ENCODE measurements at places on chromosomes 11 and 22.

DNA sequence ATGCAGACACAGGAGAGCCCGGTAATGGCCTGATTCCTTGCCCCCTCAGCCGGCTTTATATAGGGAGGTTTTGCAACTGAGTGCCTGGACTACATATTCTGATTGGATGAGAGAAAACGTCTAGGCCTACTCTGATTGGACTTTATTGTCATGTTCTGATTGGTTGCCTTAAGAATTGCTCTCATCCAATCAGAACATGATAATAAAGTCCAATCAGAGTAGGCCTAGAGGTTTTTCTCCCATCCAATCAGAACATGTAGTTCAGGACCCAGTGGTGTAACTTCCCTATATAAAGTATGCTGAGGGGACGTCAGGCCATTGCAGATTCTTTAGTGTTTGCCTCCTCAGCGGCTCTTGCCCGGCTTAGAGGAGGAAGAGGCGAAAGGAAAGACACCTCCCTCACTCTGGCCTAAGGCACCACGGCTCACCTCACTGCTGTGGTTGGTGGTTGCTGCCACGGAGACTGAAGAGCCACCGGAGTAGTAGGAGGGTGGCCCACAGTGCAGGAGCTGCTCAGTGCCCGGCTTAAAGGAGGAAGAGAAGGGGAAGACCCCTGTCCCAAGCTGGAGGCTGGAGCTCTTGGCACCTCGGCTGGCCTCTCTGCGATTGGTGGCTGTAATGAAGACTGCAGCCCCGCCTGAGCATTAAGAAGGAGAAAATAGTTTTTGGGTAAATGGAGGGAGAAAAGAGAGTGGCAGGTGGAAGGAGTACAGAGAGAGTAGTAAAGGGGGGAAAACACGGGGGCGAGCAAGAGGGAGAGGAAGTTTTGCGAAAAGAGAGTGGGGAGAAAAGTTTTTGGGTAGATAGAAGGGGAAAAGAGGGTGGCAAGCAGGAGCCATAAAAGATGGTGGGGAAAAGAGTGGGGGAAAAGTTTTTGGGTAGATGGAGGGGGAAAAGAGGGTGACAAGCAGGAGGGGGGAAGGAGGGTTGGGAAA lies 116.7 kb upstream of the SERPIND1 start:
- DNase-seq = no peak

DNA sequence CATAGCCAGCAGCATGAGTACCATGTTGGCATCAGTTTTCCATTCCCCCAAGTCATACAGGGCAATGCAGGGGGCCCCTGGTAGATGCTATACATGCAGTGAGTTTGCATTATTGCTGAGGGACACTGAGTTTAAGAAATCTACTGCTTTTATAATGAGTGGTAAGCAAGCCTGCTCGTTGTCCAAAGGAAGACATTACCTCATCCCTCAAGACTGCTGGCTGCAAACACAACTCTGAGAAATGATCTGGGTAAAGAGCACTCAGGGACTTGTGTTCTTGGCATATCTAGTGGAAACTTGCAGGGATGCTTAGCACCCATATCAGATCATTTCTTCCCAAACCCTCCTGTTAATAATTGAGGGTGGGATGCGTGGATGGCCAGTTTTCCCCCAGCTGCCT lies 77.9 kb downstream of the CWC15 start:
- DNase-seq = no peak

DNA sequence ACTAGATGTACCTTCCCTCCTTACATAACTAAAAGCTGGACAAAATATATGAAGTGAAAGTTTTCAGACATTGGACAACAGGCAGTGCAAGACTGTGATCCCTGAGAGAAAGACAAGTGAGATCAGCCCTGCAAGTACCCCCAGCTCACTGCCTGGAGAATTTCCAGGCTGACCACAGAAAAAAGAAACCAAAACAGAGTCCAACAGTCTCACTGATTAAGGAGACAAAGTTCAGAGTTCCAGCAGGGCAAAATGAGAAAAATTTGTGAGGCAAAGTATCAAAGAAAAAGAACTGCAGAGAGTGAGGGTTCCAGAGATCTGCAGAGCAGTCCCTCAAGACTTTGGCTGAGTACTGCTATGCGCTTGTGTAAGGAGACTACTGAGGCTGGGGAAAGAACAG lies 47.3 kb upstream of the TMEM45B start:
- DNase-seq = no peak

- DNase-seq = peak; percentile 87
Observed at GRCh38 chr11:35138943-35139721, at the start of gene CD44. Gene CD44 (plus strand): TSS chr11:35139171. CDS start chr11:35139304, 133 bp downstream.

- DNase-seq = no peak
Observed at GRCh38 chr11:83046621-83047172, 25.0 kb downstream of the RAB30 start.

DNA sequence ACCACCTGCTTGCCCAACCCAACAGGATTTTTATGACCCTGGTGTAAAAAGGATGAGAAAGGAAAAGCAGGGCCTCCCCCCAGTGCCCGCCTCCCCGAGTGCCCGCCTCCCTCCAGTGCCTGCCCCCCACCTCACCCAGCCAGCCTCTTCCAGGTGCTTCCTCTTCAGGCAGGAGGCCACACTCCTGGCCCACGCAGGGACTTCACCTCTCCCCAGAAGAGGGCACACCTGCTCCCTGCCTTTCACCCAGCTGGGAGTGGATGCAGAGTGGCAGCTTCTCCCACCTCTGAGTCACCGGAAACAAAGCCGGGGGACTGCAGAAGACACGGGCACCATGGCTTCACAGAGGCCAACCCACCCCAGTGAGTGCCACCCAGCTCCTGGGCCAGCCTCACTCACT lies 16.1 kb downstream of the CPT1A start:
- DNase-seq = no peak

DNA sequence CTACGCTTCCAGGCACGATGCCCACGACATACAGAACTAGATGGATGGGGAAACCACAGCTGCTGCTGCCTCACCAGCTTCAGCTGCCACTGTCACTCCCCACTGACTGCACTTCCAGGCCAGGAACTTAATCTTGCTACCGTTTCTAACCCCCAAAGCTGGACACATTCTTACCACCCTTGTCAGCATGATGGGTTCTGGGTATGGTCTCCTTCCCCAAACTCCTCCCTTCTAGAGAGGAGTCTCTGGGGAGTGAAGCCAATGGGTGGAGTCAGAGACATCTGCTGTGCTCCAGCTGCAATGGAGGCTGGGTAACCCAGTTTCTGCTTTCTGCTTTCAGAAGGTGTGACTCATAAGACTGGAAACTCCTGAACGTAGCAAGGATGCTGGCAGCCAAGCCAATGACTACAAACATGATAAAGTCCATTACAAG lies 87.0 kb upstream of the THY1 start:
- DNase-seq = no peak

DNA sequence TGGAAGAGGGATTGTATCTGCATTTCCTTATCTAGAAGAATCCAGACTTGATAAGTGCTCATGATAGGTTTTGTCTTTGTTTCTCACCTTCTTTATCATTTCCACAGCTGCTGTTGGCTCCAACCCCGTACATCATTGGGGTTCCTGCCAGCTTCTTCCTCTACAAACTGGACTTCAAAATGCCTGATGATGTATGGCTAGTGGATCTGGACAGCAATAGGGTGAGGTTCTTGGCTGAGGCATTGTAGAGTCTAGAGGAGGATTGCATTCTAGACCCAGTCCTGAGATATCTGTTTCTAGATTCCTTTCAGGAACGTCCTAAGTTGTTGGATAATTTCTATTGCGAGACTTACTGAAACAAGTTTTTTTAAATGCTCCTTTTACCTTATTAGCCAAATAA lies 8.1 kb downstream of the MADD start:
- DNase-seq = no peak

DNA sequence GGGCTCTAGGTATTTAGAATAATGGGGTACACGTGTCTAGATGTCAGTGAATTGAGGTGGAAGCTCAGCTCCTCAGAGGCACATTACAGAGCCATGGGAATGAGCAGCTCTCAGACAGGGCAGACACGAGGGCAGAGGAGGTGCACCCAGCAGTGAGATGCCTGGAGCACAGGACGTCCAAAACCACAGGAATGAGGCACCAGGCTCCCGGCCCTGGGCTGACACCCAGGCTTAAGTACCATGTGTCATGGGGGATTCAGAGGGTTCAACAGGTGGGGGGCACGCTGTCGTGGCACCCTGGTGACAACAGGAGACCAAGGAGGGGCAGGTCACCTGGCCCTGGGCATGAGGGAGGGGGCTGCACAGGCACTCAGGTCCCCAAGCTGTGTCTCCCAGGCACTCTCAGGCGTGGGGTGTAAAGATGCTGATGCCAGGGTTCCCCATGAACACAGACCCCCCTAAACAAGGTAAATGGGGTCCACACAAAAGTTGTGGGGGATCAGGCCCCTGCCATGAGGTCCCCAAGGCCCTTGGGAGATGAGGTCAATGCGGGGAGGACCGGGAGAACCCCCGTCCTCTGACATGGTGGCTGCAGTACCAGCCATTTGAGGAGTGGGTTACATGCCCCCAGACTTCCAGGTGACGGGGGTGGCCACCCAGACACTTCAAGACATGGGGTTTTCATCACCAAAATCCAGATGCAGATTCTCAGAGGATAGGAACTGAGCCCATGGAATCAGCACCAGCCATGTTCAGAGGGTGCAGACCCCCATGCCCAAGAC lies 5.6 kb upstream of the SYT8 start:
- DNase-seq = no peak

- DNase-seq = no peak
Observed at GRCh38 chr11:115869780-115870431, 365.7 kb upstream of the CADM1 start.
